Cerebellar nuclear complex (tissue), 1 donor: ENCODE measurements at places on chromosomes 4 and X.

DNA sequence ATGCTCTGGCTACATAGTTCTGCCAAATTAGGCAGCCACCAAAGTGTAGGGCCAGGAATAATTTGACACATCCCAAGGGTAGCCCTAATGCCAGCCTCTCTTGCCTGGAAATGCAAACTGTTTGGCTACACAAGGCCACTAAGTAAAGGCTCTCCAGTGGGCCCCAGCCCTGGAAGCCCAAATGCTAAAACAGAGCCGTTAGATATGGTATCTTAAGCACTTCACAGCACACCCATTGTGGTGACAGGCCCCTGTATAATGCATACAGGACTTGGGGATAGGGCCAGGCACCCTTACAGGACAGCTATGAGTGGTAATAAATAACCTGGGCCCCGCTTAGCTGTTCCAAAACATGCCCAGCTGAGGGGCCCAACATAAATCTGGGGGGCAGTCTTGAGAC lies 623.9 kb downstream of the BCOR start:
- DNase-seq: no peak

DNA sequence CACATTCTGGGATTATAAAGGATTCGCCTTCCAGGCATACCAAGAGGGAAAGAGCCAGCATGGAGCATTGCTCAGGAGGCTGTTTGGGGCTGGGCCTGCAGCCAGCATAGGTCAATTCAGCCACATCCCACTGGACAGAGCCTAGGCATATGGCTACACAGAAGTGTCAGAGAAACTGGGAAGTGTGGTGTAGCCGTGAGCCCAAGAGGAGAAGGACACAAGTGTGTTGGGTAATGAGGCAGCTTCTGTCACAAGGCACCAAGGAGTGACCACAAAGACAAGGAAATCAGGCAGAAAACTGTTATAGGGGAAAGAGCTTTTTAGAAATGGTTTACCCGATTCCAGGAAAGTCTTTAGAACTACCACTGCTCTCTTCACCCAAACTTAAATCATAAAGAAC lies 178.6 kb upstream of the TBL1X start:
- no peak for DNase-seq

GRCh38 chr4:8910100-8910821 lies 38.6 kb upstream of the HMX1 start:
- DNase-seq: no peak

GRCh38 chrX:30589146-30589888 lies 11.8 kb upstream of the TASL start:
- DNase-seq: no peak

- DNase-seq: no peak
Observed at GRCh38 chr4:140807491-140808252, 51.5 kb upstream of the TBC1D9 start.

DNA sequence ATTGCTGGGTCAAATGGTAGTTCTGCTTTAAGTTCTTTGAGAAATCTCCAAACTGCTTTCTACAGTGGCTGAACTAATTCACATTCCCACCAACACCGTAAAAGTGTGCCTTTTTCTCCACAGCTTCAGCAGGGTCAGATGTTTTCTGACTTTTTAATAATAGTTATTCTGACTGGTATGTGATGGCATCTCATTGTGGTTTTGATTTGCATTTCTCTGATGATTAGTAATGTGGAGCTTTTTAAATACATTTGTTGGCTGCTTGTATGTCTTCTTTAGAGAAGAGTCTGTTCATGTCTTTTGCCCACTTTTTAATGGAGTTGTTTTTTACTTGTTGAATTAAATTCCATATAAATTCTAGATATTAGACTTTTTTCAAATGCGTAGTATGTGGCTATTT lies 257.5 kb upstream of the ANKRD50 start:
- DNase-seq: no peak

GRCh38 chr4:14023036-14023435 lies 395.5 kb upstream of the BOD1L1 start:
- no peak for DNase-seq

GRCh38 chr4:131509521-131509920 lies 1639.6 kb upstream of the PCDH10 start:
- DNase-seq: no peak

DNA sequence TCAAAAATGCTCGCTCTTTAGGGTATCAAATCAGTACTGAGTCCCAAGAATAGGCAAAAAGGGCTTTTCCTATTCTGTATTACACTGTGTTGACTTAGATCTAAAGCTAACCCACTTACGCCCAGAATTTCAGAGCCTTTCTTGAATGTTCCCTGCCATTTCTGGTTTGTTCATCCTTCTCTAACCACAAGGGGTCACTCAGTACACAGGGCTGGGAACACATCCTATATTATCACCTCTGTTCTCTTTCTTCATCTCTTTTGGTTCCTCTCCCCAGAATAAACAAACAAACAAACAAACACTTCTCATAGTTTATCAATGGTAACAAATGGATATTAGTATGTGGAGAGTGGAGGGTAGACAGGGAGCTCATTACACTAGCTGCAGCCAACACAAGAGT lies 25.5 kb upstream of the MORC4 start:
- no peak for DNase-seq

GRCh38 chr4:152265149-152265621 lies 270.7 kb downstream of the FBXW7 start:
- no peak for DNase-seq

DNA sequence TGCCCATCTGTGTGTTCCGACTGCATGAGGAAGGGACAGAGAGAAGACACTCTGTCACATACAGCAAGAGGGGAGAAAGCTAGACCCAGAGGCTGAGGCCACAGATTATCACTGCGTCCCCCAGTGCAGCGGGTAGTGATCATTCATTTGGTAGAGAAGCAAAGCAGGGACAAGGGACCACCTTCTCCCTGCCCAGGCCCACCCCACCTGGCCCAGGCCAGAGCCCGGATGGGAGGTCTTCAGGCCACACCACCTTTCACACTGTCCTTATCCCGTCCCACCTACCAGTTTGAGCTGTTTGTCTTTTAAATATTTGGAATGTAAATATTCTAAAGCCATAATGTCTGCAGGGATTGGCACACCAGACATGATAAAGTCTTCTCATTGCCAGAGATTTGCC lies 10.6 kb downstream of the TNIP2 start:
- DNase-seq: no peak

- no peak for DNase-seq
Observed at GRCh38 chr4:98387345-98388026, 126.3 kb downstream of the RAP1GDS1 start.

GRCh38 chr4:156298230-156298629 lies 344.6 kb upstream of the CTSO start:
- DNase-seq: no peak

- no peak for DNase-seq
Observed at GRCh38 chr4:51825341-51825740, 17.6 kb upstream of the DCUN1D4 start.

DNA sequence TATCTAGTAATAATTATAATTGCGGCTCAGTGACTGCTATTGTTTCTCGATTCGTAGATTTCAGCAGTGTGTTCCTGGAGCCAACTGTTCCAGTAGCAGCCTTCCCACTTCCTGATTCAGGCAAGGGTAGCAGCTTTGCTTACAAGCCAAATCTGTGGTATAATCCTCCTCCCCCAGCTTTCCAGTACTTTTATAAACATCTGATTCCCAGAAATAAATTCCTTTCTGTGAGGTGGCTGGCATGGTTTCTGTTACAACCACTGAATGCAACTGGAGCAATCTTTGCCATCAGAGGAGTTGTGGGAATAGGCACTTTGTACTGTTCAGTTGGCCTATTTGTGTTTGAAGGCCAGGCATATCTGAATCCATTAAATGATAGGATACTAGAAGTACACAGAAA lies 80.0 kb downstream of the GLRA3 start:
- no peak for DNase-seq

GRCh38 chrX:21723814-21724213 lies 34.1 kb downstream of the SMPX start:
- no peak for DNase-seq

DNA sequence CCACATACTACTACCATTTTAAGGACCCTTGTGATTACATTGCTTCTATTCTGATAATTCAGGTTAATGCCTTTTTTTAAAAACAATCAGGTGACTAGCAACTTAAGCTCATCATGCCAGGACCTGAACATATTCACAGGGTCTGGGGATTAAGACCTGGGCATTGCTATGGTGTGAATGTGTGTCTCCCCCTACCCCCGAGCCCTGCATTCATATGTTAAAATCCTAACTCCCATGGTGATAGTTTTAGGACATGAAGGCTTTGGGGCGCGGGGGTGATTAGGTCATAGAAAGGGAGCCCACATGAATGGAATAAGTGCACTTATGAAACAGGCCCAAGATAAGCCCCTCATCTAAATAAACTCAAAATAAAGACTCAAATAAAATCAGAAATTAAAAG lies 734.4 kb upstream of the PABPC4L start:
- no peak for DNase-seq

GRCh38 chr4:1567808-1568581 lies 116.1 kb downstream of the FAM53A start:
- no peak for DNase-seq

GRCh38 chrX:47198026-47198686 lies 4.5 kb downstream of the UBA1 start:
- no peak for DNase-seq

DNA sequence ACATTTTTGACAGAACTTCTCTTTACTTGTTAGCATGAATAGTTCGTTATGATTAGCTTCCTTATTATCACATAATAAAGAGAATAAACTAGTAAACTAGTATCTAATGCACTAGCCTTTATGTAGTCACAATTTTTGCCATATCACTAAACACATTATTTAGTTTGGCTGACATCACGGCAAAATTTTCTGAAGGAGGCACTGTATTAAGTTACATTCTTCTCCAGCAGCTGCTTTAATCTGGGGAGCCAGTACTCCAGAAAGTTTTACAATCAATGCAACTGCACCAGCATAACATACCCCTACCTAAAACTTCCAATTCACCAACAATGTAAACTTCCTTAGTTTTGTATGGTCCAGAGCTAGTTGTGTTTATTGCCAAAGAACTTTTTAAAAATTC lies 87.8 kb downstream of the FIP1L1 start:
- no peak for DNase-seq
